ENCODE measurements at places on chromosomes 5 and 9.

GRCh38 chr5:181283347-181283746 lies 22.4 kb upstream of the TRIM52 start:
- DNase-seq = no peak

GRCh38 chr5:144503123-144503522 lies 332.4 kb downstream of the KCTD16 start:
- no peak for DNase-seq

DNA sequence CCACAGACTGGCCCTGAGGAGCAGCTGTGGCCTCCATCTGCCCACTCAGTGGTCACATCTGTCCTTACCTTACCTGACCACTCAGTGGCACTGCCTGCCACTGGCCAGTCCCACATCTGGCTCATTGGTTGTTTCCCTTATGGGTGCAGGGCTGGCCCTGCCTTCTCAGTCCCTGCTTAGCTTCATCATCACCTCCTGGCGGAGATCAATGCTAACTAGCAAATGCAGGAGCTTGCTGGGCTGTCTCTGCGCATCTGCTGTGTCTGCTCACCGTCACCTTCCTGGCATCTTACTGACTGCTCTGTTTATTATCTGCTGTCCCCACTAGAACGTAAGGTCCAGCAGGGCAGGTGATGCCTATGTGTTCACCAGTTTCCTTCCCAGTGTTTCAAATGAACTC lies 356.9 kb downstream of the SEMA5A start:
- DNase-seq = no peak

DNA sequence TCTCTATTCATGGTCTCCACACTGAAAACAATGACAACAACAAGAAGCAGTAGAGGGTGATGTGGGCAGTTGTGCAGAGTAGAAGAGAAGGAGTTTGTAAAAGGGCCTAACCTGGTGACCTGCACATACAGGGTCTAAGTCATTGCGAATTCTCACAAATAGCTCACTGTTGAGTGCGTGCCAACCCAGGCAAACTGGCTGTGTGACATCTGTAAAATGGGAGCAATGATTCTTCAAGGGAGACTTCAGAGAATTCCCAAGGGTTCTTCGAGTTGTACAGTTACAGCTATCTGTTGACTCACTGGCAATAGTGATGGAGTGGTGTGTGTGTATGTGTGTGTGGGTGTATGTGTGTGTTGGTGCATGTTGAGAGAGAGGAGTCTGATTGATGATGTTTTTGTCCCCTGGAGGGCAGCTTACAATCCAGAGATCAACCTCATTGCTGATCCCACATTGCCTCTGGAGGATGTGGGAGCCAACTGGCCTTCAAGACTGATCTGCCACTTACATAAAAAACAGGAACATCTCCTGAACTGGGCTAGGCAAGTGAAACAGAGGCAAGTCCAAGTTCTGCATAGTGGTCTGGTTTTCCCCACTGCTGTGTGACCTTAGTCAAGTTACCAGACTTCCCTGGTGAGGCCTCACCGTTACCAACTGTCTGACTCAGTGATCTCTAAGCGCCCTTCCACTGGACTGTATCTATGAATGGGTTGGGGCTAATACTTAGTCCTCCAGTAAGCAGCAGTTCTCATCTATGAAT lies 3.2 kb downstream of the FAT2 start:
- no peak for DNase-seq

GRCh38 chr5:126508251-126508961 lies 85.2 kb downstream of the GRAMD2B start:
- no peak for DNase-seq

DNA sequence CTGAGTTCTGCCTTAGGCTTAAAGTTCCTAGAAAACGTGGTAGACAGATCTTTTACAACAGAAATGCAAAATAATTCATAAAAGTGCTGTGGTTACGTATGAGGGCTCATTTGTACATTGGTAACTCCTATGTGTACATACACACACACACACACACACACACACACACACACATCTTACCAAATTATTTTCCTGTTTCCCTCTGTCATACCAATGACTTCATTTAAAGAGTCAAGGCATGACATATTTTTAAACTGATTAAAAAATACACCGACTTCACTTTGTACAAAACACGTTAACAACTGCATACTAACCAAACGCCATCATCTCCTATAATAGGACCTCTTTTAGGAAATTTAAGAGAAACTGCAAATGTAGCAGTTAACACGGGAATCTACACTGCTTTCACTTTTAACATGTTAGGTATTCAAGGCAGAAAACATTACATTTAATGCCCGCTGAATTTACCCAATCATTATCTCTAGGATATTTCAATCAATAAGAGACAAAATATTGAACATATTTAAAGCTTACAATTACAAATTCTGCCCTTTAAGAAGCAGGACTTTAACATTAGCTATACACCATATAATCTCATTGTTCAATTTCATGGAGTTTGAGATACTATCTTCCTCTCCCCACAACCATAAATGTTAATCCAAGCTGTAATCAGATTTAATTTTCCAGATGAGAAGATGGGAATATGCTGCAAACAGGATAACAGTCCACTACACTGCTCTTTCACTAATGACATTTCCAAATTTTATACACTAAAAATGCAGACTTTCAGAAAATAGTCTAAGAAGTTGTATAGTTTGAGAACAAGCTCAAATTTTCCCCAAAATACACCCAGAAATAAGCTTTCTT lies 133.1 kb downstream of the DENND1A start:
- DNase-seq = no peak

DNA sequence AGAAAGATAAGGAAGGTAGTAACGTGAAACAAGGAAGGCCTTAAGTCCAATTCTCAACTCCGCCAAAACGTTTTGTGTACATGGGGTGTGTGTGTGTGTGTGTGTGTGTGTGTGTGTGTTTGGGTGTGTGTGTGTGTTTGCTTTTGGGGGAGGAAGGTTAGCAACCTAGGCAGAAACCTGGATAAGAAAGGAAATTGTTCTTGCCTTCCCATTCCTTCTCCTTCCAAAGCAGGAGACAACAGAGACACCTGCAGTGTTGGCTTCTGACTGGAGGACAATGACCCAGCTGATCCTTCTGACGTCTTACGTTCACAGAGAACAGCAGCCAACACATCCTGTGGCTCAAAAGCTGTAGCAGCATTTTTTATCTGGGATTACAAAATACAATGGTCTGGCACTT lies 4.1 kb upstream of the CCNG1 start:
- no peak for DNase-seq

DNA sequence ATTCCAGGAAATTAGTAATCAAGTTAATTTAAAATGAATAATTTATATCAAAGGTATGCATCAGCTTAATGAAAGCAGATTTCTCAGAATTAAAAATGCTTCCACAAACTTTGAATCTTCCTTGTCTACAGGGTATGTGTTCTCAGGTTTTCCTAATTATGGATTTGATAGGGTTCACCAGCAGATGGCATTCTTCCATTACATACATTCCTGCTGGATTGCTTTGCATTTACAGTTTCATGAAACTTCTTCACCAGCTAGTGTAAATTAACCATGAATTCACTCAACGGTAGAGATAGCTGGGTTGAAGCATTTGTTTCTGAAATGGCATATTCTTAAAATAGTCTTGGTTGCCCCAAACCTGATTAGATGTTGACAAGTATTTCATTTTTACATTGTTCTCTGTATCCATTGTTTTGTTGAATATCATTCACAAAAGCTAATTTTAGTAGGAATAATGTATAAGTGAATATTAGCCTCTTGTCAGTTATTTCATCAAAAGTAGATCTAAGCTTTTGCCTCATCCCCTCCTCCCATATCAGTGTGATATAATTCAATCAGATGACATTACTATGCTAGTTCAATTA lies 68.7 kb upstream of the WDR41 start:
- no peak for DNase-seq

DNA sequence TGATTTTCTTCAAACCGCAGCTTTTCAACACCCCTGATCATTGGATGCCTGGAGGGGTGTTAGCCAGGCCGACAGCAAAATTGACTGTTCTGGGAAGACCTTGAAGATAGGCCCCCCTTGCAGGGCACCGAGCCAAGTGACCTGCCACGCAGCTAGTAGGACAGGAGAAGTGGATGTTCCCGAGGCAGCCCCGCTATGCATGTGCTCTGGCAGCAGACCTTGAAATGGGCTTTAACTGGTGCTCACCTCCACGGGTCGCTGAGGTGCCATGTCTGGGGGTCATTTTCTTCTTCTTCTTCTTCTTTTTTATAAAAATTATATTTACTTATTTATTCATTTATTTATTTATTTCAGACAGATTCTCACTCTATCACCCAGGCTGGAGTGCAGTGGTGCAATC lies 12.6 kb downstream of the FGF18 start:
- DNase-seq = no peak

- no peak for DNase-seq
Observed at GRCh38 chr5:39314591-39314990, 49.7 kb downstream of the C9 start.

GRCh38 chr9:14159440-14160216 lies 154.3 kb downstream of the NFIB start:
- DNase-seq = no peak

DNA sequence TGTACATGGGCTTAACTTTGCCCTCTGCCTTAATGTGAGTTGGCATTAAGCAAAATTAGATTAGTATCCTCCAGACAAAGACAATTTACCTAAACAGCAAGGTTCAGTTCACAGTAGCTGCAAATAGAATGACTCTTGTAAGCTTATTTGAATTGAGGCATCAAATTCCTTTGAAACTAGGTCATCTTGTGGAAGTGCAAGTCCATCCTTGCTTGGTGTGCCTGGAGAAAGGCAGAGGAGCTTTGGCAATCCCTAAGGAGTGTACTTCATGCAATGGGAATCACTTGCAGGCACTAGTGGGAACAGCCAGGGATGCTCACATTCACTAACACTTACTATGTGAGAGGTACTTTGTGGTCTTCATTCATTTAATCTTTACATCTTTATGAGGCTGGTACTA lies 118.3 kb downstream of the DRD1 start:
- DNase-seq = no peak

GRCh38 chr5:34547300-34548085 lies 108.6 kb upstream of the RAI14 start:
- no peak for DNase-seq

GRCh38 chr5:173742432-173742816 lies 126.0 kb upstream of the BOD1 start:
- no peak for DNase-seq

GRCh38 chr5:142486581-142486980 lies 161.8 kb upstream of the SPRY4 start:
- no peak for DNase-seq

GRCh38 chr9:94010980-94011533 lies 55.9 kb upstream of the BARX1 start:
- DNase-seq = no peak

GRCh38 chr5:90549729-90550275 lies 8.8 kb upstream of the ADGRV1 start:
- no peak for DNase-seq

GRCh38 chr9:959914-960313 lies 16.5 kb upstream of the DMRT3 start:
- no peak for DNase-seq

All from effector CD4-positive, alpha-beta T cell (primary cell).